ENCODE measurements at places on chromosomes 16 and 17.

DNA sequence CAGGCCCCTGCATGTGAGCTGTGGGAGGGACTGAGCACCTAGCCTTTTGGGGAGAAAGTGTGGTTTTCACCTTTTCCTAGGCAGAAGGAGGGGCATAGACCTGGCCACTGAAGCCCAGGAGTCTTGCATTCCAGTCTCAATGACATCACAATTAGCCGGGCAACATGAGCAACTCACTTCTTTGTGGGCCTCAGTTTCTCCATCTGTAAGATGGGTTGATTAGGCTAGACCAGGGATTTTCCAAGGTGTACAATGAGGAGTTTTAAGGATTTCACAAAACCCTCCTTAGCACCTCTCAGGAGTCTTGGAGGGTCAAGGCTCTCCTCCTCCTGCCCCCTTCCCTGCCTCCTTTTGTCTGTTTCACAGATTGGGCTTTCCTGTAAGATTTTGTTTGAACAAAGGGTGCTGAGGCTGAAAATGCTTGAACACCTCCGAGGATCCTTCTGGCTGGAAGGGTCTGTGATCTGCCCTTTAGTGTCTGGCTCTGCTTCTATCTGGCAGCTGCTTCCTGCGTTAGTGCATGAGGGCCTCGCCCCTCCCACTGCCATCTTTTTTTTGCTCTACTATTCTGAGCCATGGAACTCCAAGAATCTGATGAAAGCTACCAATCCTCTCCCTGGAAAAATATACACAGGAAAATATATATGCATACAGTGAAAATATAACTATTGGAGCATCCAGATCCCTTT, 52.4 kb upstream of the ETV4 start:
- no peak for DNase-seq

- no peak for DNase-seq
Observed at GRCh38 chr17:82779541-82779940, 27.7 kb downstream of the TBCD start.

- DNase-seq: no peak
Observed at GRCh38 chr17:28947639-28948038, 3.7 kb downstream of the PHF12 start.

GRCh38 chr16:88068476-88069396, 117.5 kb downstream of the BANP start:
- no peak for DNase-seq

DNA sequence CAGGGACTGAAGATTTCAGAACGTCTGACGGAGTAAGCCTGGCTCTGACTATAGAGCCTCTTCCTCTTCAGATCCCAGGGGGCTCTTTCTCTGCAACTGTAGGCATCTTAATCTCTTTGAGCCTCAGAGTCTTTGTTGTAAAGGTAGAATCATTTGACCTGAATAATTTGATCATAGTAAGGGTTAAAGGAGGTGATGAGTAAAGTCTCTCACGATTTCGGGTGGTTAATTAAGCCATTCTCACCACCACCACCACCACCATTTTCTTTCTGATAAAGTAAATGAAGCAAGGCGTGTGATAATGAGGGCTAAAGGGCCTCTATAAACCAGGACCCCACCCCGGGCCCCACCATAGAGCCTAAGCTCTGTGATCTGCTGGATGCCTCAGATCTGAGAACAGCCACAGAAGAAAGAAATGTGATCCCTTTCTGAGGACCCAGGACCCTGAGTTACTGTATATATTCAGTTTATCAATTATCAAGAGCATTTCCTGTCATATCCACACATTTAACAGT, 33.0 kb upstream of the ADAMTS18 start:
- DNase-seq: no peak

GRCh38 chr17:14871921-14872320, 393.2 kb downstream of the PMP22 start:
- DNase-seq: no peak
